Activated CD4-positive, alpha-beta T cell treated with anti-CD3 and anti-CD28 coated beads, Interleukin-2, amount 50 U/mL, for 24 hours (primary cell): ENCODE measurements at places on chromosomes 7 and 10.

- no peak for DNase-seq
Measured at GRCh38 chr10:46551701-46552525, 4.5 kb downstream of the GPRIN2 start.

- no peak for DNase-seq
Measured at GRCh38 chr10:86333826-86334487, 32.6 kb downstream of the GRID1 start.

- DNase-seq = no peak
Measured at GRCh38 chr10:51918440-51918839, 219.0 kb upstream of the CSTF2T start.

GRCh38 chr7:15686295-15686956, at the start of gene MEOX2:
MEOX2 (minus strand) TSS chr7:15686683; CDS start chr7:15686402, 281 bp downstream.
- no peak for DNase-seq

- DNase-seq = no peak
Measured at GRCh38 chr10:9792181-9792580, 1225.5 kb upstream of the CELF2 start.
